ENCODE measurements at places on chromosomes 13 and 19.

- DNase-seq, result no peak
Observed at GRCh38 chr19:46371371-46371901, 24.5 kb downstream of the PPP5C start.

- DNase-seq, result no peak
Observed at GRCh38 chr13:46803586-46803985, 6.6 kb upstream of the ESD start.

DNA sequence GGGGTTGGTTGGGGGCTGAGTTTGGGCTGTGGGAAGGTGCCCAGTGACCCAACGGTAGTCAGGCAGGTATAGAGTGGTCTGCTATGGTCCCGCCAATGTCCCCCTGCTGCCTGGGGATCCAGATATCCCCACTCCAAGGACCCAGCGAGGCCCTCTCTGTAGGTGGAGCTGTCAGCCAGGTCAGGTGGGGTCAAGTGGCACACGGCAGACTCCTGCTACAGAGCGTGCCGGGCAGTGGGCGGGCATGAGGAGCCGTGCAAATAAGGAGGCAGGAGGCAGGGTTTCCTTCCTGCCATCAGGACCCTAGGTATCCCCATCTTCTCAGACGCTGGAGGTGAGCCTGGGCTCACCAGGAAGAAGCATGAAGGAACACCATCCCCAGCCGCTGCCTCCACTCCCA, 14.9 kb downstream of the EVI5L start:
- DNase-seq, result no peak

GRCh38 chr13:50209631-50210030, 194.4 kb downstream of the KCNRG start:
- no peak for DNase-seq

DNA sequence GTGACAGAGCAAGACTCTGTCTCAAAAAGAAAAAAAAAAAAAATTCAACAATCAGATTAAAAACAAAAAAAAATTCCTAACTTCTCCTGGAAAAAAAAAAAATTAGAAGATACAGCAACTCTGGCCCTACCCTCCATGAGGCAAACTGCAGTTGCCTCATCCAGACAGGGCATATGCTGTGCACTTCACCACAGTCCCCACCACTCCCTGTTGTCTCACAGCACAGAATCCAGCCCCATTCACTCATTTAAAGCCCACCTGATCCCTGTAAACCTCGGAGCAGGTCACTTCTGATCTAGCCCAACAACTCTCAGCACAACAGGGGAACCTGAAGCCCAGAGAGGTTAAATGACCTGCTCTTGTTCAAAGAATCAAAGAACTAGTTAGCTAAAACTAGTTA, 24.9 kb downstream of the RHPN2 start:
- DNase-seq, result no peak
